MCF 10A (cell line): ENCODE measurements at places on chromosomes 12 and 14. TPM values are rescaled to one million over a fixed set of nuclear protein-coding genes. Genes with fewer than 3 reads are reported as not detected.

DNA sequence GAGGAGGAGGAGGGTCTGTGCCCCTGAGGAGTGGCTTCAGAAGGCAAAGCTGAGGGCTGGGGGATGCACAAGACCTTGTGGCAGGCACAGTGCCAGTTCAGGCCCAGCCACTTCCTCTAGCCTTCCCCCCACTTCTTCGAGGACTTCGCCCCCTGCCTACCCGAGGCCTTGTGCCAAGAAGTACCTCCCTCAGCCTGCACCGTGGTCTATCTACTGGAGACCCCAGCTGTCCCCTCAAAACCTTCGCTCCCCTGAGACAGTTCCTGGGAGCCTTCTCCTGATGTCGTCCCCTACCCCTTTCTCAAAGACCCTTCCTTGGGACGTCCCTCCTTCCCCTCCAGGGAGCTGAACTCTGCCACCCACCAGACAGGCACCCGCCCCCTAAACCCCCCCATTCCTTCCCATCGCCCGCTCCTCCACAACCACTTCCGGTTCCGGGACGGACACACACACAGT, 604 bp downstream of the ZNF384 start:
- H3K27me3 ChIP-seq: no peaks in the 10 kb centered on the region
- peak overlapping the region; percentile 99 for H3K27ac ChIP-seq
- peak; percentile 15 for DNase-seq
- peaks cover 27% of the 10 kb centered on the region for H3K36me3 ChIP-seq
- peak overlapping the region; percentile 98 for H3K4me3 ChIP-seq

GRCh38 chr12:3417937-3418462, 73.0 kb upstream of the PRMT8 start:
- DNase-seq: no peak
- no peaks in the 10 kb centered on the region for H3K36me3 ChIP-seq
- no peak overlapping the region for H3K4me3 ChIP-seq
- H3K4me1 ChIP-seq: no peaks in the 10 kb centered on the region

DNA sequence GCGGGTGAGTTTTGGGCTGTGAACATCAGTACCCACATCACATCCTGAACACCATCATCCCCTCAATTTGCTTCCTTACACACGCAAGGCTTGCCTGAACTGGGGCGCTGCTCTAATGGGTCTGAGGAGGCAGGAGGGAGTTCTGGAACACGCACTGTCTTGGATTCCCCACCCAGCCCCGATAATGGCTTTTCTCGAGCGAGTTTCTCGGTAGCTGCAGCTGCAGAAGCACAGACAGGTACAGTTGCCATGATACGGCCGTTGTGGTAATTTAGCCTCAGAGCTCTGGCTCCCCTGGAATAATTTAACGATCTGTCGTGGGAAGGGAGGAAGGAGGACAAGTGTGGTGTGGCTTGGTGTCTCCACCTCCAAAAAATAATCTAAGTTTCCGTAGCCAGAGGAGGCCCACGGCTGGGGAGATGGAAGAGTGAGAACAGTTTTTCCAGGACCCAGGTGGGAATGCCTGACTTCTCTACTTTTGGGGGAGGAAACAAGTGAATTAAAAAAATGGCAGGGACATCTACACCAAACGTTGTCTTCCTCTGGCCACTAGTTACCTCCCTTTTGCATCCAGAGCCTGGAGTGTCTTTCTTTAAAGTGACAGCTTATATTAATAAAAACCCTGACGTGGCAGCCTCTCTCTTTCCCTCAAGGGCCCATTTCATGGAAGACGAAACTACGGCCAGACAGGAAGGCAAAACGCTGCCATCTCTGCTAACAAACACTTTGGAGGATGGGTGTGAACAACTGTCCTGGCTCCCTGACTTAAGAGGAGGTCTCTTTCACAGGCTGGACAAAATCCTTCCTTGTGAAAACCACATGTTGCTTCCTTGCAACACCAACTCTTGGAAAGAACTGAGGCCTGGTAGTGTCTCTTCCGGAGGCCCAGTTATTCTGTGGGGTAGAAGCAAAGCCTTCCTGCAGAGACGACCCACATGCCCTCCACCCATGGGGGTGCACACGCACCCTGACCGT, 84.8 kb downstream of the RBM19 start:
- H3K27ac ChIP-seq: no peak overlapping the region
- H3K36me3 ChIP-seq: peaks cover 31% of the 10 kb centered on the region
- no peaks in the 10 kb centered on the region for H3K4me1 ChIP-seq
- H3K4me3 ChIP-seq: no peak overlapping the region

DNA sequence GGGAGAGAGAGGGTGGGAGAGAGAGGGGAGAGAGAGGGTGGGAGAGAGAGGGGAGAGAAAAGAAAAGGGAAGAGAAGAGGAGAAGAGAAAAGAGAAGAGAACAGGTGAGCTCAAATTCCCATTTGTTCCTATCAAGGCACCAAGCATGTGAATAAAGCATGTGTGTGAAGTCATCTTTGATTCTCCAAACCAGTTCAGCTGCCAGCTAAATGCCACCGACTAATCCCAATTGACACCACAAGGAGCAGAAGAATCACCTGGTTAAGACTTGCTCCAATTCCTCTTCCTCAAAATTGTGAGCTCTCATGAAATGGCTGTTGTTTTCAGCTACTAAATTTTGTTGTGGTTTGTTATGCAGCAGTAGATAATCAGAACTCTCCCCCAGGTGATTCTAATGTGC, 188.9 kb downstream of the TMX1 start:
- H3K27ac ChIP-seq: no peak overlapping the region
- H3K4me1 ChIP-seq: peaks cover 17% of the 10 kb centered on the region
- no peak for DNase-seq
- no peaks in the 10 kb centered on the region for H3K36me3 ChIP-seq
- H3K27me3 ChIP-seq: no peaks in the 10 kb centered on the region
- H3K4me3 ChIP-seq: no peak overlapping the region

GRCh38 chr12:70002912-70003255, 177.9 kb downstream of the MYRFL start:
- no peaks in the 10 kb centered on the region for H3K36me3 ChIP-seq
- no peak overlapping the region for H3K4me3 ChIP-seq
- no peak overlapping the region for H3K27ac ChIP-seq
- no peak for DNase-seq
- H3K27me3 ChIP-seq: no peaks in the 10 kb centered on the region

GRCh38 chr12:89439941-89440340, 84.7 kb downstream of the GALNT4 start:
- H3K27me3 ChIP-seq: no peaks in the 10 kb centered on the region
- peaks cover 6% of the 10 kb centered on the region for H3K4me1 ChIP-seq
- H3K36me3 ChIP-seq: no peaks in the 10 kb centered on the region
- H3K27ac ChIP-seq: no peak overlapping the region
- peak; percentile 30 for DNase-seq

DNA sequence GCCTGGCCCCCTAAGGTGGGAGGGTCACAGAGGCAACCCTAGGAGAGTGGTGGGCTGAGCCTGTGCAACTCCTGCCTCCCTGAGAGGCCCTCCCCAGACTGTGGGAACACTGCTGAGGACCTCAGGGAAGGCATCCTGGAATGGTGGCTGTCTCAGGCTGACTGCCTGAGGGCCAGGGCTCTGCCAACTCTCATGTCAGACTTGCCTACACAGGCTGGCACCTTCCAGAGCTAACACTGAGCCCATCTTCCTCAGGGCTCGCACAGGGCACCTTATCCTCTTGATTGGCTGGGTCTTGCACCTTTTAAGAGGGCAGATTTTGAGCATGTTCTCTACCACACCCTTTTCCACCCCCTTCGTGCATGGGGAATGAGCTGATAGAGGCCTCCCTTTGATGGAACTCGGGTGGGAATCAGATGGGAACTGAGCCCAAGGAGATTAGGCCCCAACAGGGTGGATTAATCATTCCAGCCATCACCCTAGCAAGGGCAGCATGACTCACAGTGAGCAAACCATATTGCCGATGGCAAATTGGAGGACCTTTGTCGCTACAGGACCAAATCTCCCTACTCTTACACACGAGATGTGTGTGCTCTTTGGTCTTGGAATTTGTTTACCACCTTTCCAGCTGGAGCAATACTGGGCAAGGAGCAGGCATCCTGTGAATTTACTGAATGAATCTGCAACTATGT, 702.8 kb downstream of the VRK1 start:
- no peak overlapping the region for H3K27ac ChIP-seq
- no peaks in the 10 kb centered on the region for H3K27me3 ChIP-seq
- H3K4me3 ChIP-seq: no peak overlapping the region
- DNase-seq: peak; percentile 66

GRCh38 chr12:9741726-9742125, 8.8 kb upstream of the CLECL1 start:
- H3K27me3 ChIP-seq: no peaks in the 10 kb centered on the region
- H3K36me3 ChIP-seq: no peaks in the 10 kb centered on the region
- peaks cover 8% of the 10 kb centered on the region for H3K4me1 ChIP-seq
- DNase-seq: no peak

DNA sequence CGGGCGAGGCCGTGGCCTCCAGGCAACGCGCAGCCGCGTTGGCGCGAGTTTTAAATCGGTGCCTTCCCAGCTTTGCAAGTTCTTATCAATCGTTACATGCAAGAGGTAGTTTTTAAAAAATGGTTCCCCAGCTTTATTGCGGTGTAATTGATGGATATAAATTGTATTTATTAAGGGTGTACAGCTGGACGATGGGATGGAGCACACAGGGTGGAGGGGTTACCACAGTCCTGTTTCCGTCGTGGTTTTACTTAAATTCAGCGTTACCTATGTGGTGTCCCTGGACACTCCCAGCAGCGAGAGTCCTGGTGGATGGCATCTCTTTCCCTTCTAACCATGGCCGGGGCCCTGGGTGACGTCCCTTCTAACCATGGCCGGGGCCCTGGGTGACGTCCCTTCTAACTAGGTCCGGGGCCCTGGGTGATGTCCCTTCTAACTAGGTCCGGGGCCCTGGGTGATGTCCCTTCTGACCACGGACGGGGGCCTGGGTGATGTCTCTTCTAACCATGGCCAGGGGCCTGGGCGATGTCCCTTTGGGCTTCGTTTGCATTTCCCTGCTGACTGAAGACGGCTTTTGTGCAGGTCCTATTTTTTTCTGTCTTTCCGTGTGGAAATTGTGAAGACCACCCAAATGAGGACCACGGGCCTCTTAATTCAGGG, 97.9 kb downstream of the TNFAIP2 start:
- H3K27me3 ChIP-seq: no peaks in the 10 kb centered on the region
- no peaks in the 10 kb centered on the region for H3K36me3 ChIP-seq
- no peak for DNase-seq
- H3K27ac ChIP-seq: no peak overlapping the region
- no peaks in the 10 kb centered on the region for H3K4me1 ChIP-seq
- H3K4me3 ChIP-seq: no peak overlapping the region

- peak within 1 kb of the TSS; percentile 84 for H3K27ac ChIP-seq
- peaks cover 15% of the 10 kb centered on the region for H3K4me1 ChIP-seq
- H3K36me3 ChIP-seq: peaks cover 6% of the 10 kb centered on the region
- H3K4me3 ChIP-seq: peak within 1 kb of the TSS; percentile 88
- H3K27me3 ChIP-seq: no peaks in the 10 kb centered on the region
These were observed at the start of the genes LYSET and MOAP1 for GRCh38 chr14:93184391-93185348. Gene LYSET, plus strand, starts transcription at chr14:93185317. Its CDS starts 89 bp downstream, at chr14:93185406. Gene MOAP1, minus strand, starts transcription at chr14:93184897. Its CDS starts 655 bp downstream, at chr14:93184242.

DNA sequence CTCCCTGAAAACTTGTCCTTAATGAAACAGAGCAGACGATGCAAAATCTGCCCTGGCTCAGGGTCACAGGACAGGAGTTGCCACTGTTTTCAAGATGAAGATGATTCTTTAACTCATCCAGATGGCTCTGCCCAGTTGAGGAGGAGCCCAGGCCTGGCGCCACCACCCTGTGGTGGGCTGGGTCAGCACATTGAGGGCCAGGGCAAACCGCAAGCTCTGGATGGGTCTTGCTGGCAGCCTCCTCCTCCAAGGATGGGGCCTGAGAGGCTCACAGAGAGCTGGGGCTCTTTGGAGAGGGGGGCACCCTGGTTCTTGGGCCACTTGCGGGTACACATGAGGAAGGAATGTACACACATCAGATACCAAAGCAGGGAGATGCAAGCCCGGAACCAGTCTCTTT, 158.2 kb downstream of the NUAK1 start:
- no peaks in the 10 kb centered on the region for H3K27me3 ChIP-seq
- no peak overlapping the region for H3K27ac ChIP-seq
- no peak for DNase-seq
- H3K36me3 ChIP-seq: no peaks in the 10 kb centered on the region
- H3K4me3 ChIP-seq: no peak overlapping the region

- peaks cover 9% of the 10 kb centered on the region for H3K27me3 ChIP-seq
- no peaks in the 10 kb centered on the region for H3K4me1 ChIP-seq
- no peak overlapping the region for H3K4me3 ChIP-seq
- H3K27ac ChIP-seq: no peak overlapping the region
These were observed 161.6 kb downstream of the CACNA1C start for GRCh38 chr12:2214411-2214810.

SSTR1 gene
- 0.29 and 0.33 TPM in 2 replicates for total RNA-seq

CIT gene
- total RNA-seq: 22.8 and 25.0 TPM in 2 replicates
